ENCODE measurements at places on chromosomes 7 and 10.
A peak's percentile ranks its signal among the peaks of the same experiment; 100 is the strongest.

GRCh38 chr10:78619115-78619851, 449.5 kb upstream of the ZMIZ1 start:
- no peak for DNase-seq

GRCh38 chr10:63391812-63392211, 74.0 kb downstream of the JMJD1C start:
- DNase-seq: no peak

DNA sequence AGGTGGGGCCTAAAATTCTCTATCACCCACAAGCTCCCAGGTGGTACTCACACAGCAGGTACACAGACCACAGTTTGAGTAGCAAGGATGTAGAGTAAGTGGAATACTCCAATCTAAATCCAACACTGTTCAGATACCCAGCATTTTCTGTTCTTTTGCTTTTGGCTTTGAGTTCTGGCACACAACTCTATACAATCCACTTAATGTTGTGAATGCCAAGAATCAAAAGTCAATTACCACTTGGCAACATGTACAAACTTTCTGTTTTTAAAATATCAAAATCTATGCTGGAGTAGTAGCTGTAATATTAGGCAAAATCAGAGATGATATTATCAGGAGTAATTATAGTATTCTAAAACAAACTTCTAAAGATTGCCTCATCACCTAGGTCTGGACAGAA, 133.4 kb upstream of the LRRTM3 start:
- no peak for DNase-seq

- DNase-seq: no peak
These were observed 130.3 kb upstream of the SLC13A1 start for GRCh38 chr7:123329988-123330643.

GRCh38 chr10:20429742-20430141, 467.4 kb downstream of the NEBL start:
- DNase-seq: no peak

DNA sequence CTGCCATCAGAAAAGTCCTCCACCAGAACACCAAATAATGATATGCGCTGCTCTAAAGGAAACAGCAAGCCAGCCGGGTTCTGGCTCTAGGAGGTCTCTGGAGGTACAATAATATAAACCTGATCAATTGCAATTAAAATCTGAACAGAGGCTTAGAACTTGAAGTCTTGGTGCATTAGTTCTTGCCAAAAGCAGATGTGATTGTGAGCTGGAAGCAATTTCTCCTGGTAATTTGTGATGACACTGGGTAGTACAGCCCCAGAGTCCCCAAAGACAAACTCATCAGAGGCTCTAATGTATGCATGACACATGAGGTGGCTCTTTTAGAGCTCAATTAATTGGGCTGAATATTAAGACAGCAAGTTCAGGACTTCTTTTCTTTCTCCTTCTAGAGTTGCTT, 3.3 kb downstream of the ETV1 start:
- no peak for DNase-seq

GRCh38 chr7:81908220-81908619, 138.4 kb upstream of the HGF start:
- no peak for DNase-seq

DNA sequence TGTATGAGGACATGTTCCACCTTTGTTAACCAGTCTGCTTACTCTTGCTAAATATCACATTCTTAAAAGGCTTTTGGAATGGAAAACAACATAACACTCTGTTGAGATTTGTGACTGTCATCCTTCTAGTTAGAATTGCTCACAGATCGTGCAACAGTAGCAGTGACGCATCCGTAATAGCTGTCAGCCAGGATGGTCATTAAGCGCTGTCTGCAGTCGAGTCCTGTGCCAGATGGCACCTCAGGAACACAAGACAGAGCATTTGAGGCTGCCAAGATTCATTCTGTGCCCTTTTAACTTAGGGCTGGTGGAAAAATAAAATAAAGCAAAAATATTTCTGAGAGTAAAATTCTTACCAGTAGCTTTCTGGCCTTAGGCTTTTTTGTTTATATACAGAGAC, 348.6 kb downstream of the ANKRD7 start:
- DNase-seq: no peak

DNA sequence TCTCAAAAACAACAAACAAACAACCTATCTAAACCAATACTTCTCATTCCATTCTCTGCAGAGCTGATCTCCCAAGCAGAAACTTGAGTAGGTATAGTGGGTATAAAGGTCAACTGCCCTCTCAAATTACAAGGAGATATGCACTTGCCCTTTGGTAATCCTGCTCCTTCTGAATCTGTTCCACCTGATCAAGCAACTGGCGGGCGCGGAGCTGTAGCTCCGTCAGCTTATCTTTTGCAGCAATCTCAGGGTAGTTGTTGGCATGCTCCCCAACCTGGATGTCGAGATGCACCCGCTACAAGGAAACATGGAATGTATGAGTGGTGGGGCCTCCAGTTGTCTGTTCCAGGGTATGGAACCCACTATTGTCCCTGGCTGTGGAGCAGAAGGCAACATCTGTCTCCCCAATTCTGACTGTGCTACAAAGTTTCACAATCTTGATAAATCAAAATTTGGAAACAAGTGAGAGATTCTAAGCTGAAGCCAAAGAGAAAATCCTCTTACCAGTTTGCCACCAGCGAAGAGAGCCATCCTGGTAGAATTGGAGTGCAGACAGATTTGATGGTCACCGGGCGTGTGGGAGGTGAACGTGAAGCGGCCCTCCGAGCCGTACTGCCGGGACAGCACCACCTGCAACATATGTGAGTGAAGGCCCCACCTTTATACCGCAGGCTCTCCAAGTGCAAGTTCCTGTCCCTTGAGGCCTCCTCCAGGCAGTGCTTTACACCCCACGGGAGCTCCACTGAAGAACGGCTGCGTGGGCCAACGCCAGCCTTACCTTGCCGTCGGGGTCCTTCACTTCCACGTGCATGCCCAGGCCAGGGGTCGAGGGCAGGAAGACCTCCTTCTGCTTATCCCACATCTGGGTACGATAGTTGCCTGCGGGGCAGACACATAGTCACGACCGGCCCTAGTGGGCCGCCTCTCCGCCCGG, 819 bp downstream of the TMED4 start:
- DNase-seq: no peak

- no peak for DNase-seq
These were observed 110.5 kb downstream of the DYNC2I1 start for GRCh38 chr7:158966780-158967390.

- DNase-seq: peak; percentile 75
These were observed at the start of gene ZMIZ1 for GRCh38 chr10:79068562-79069324. ZMIZ1 (plus strand) TSS chr10:79068966; CDS start chr10:79201633, 132,667 bp downstream.

DNA sequence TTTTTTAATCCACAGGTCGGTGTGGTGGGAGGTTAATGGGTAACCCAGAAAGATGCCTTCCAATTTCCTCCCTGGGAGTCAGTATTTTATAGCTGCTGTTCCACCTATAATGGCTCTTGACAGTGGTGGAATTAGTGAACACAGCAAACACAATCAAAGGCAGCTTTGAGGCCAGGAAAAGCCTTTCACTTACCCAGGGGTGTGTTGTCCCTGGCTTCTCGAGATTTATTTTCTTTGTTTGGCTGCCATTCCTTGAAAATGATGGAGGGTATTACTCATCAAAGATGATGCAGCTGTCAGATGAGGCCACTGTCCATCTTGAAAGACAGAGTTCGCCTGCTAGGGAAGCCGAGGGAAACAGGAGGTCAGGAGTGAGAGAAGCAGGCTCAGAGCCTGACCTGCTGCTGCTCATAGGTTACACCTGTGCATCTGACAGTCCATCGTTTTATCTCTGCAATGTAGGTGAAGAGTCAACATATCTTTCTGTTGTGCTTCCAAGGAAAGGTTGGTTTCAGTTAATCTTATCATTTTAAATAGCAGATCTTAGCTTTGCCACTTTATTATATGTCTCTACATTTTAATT, 221.6 kb downstream of the XPNPEP1 start:
- DNase-seq: no peak

DNA sequence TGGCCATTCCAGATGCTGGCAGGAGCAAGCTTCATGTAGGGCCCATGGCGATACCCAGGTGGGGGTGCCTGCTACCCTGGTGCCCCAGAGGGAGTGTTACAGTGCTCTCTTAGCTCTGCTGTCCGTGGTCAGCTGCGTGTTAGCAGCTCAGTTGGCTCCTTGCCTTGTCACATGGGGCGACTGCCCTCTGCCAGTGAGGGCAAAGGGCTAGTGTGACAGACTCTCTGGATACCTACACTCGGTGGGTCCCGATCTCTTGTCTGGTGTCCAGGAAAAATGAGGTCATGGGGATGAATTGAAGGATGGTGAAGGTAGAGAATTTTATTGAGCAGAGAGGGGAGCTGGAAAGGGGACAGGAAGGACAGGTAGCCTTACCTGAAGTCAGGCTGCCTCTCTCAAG, 152.2 kb downstream of the CYP26A1 start:
- no peak for DNase-seq

- DNase-seq: no peak
These were observed 46.8 kb downstream of the KIAA1549 start for GRCh38 chr7:138934367-138934766.

DNA sequence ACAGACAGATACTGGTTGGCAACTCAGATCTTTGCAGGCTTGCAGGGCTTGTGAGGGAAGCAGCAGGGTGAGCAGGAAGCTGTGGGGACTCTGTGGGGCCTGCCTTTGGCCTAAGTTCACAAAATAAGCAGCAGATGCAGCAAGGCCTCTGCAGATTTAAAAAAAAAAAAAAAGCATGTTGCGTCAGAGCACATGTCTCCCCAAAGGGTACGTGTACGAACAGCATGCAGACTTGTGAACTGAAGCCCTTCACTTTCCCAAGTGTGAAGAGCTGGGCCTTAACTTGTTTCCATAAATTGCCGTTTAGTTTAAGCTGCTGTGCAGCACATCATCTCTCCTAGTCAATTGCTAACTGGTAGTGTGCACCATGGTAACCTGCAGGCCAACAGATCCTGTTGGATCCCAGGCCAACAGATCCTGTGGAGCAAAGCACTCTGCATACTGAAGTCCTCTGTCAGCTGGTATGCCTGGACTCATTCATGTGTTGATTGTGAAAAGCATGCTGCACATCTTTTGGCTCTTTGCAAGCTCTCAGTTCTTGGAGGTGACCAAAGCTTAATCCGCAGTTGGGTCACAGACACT, 10.8 kb upstream of the XPNPEP1 start:
- no peak for DNase-seq

DNA sequence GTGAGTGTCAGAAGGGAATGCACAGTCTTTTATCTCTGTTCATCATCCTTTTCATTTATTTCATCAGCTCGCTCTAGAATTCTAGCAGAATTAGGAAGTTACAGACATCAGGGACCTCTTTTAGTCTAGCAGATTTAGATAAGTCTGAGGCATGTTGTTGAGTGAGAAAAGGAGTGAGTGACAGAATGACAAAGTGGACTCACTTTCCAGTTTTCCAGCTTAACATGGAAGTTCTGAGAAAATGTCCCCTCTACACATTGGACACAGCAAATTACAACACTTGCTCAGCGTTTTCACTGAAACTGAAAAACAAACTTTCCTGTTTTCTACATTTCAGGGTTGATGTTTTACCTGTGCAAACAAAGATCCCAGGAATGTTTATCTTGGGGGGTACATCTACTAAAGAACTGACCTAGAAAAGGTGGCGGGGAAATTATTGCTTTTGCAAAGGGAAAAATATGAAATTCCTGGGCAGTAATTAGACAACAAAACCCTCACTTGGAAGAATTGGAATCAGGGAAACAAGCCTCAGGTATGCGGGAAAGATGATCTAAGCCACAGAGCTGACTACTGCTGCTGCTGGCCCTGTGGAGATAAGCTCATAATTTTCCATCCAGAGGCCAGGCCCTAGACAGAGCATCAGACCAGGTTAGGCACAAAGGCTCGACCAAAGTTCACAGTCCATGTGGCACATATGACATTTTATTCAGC, 14.6 kb upstream of the CYP3A5 start:
- DNase-seq: no peak

- DNase-seq: no peak
These were observed 110.8 kb downstream of the TPK1 start for GRCh38 chr7:144725070-144725469.

GRCh38 chr7:100467638-100468373, 3.7 kb upstream of the SPACDR start:
- no peak for DNase-seq

DNA sequence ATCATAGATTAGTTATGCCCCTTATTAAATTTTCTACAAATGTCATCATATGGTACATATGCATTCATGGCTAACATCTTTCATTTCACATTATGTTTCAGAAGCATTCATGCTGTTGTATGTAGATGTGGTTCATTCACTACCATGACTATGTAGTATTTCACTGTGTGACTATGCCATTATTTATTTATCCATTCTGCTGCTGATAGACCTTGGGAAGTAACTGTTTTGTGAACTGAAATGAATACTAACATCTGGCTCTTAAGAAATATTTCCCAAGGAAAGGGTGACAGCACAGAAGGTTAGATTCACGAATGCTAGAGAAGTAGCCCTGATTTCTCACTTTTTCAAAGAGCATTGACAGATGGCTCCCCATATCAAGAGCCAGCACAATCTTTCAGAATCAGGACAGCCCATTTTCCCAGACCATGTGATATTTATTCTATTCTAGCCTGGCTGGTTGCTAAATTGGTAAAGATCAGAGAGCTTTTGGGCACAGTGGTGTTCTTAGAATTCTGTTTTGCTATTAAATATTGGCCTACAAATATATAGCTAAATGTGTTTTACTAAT, 157.4 kb downstream of the DYNC1I1 start:
- DNase-seq: no peak

GRCh38 chr7:158684329-158684728, 20.3 kb downstream of the NCAPG2 start:
- no peak for DNase-seq

Measured in AG04450 (cell line).